Temporal lobe (tissue), 4 donors: ENCODE measurements at places on chromosomes 4 and X. TPM values are rescaled to one million over a fixed set of nuclear protein-coding genes. Genes with fewer than 3 reads are reported as not detected.

Gene ARHGAP6
- 2.0 TPM for total RNA-seq

Gene SEPTIN6
- 49.2 TPM for total RNA-seq

Gene NLGN4X
- 44.0 TPM for total RNA-seq

Gene UGT2B17
- total RNA-seq, result not detected

Gene WAS
- total RNA-seq, result 0.74 TPM

Gene CPZ
- 2.5 TPM for total RNA-seq

Gene S100G
- not detected for total RNA-seq

Gene TAF7L
- under 0.01 TPM for total RNA-seq

Gene SUPT20HL2
- total RNA-seq, result not detected

Gene NEUROG2
- 25.1 TPM for total RNA-seq

Gene PNCK
- 27.3 TPM for total RNA-seq

Gene REELD1
- total RNA-seq, result not detected

Gene C4orf50
- 11.3 TPM for total RNA-seq

Gene ATP8A1
- total RNA-seq, result 151 TPM

Gene CXCL11
- total RNA-seq, result not detected

Gene CD38
- total RNA-seq, result 8.9 TPM

Gene SPANXN3
- total RNA-seq, result not detected

Gene NCAPG
- 5.9 TPM for total RNA-seq

Gene LRP2BP
- 4.2 TPM for total RNA-seq

Gene PITX2
- total RNA-seq, result not detected

Gene NHSL2
- total RNA-seq, result 1.7 TPM

Gene APEX2
- total RNA-seq, result 1.7 TPM

Gene IGFBP7
- total RNA-seq, result 42.0 TPM

Gene FRMD7
- 0.49 TPM for total RNA-seq

Gene CT45A5
- not detected for total RNA-seq

Gene FAM149A
- 30.5 TPM for total RNA-seq

Gene SSX2B
- total RNA-seq, result not detected

Gene TNIP3
- total RNA-seq, result under 0.01 TPM

Gene CHRNA9
- not detected for total RNA-seq

Gene TCEAL3
- 12.8 TPM for total RNA-seq

Gene PDGFRA
- total RNA-seq, result 67.9 TPM

Gene RTL5
- total RNA-seq, result 8.4 TPM

Gene NSG1
- total RNA-seq, result 253 TPM

Gene SHROOM4
- 2.0 TPM for total RNA-seq

Gene ZFYVE28
- total RNA-seq, result 5.7 TPM

Gene CTAG1B
- not detected for total RNA-seq

Gene FGF2
- 9.1 TPM for total RNA-seq

Gene SETD7
- total RNA-seq, result 29.0 TPM
